ENCODE measurements at places on chromosomes 5 and 9.

- ATAC-seq: peak; percentile 10
Measured at GRCh38 chr5:116738239-116738614, 163.6 kb upstream of the SEMA6A start.

DNA sequence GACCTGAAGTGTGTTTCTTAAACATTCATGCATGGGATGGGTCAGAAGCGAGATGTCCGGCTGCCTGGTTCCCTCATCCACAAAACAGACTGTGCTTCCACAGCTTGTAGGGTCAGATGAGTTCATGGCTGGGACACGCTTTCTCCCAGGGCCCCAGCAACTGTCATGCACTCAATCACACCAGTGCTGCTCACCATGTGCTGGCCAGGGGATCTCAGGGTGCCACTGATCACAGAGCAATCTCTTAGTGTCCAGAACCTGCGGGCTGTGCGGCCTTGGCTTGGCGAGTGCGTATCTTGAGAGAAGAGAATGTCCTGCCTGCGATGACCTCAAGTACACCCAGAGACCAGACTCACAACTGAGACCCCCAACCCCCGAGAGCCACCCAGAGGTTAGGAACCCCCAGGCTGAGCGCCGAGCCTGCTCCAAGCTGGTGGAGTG is 26.0 kb upstream of the FCN2 start:
- no peak for ATAC-seq

DNA sequence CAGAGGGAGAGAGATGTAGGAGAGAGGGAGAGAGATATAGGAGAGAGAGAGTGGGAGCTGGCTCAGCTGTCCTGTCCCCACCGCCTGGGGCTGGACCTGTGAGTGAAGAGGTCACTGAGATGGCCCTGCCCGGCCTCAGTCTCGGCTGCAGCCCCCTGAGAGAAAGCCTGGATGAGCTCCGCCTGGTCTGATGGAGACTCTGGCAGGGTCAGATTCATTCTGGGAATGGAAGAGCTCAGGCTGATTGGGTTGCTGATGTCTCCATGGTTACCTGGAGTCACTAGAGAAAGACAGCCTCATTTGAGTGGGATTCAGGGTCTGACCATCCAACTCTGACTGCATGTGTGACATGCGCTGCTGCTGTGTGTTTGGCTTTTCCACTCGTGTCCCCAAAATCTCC is 27.1 kb upstream of the SEMA4D start:
- no peak for ATAC-seq

DNA sequence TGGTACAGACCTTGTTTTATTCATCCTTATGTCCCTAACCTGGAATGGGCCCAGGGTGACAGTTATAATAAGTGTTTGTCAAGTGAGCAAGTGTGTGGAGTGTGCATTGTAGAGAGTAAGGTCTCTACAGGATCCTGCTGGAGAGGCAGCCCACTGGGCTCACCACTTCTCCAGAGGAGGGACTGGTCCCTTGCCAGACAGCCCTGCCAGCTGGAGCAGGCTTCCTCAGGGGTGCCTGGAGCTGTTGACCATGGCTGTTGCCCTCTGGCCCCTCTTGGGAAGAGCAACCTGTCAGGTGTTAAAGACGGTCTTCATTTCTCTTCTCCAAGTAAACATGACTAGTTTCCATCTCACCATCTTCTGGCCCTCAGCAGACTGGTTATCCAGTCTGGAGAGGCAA is 20.0 kb downstream of the IRF1 start:
- ATAC-seq: no peak

DNA sequence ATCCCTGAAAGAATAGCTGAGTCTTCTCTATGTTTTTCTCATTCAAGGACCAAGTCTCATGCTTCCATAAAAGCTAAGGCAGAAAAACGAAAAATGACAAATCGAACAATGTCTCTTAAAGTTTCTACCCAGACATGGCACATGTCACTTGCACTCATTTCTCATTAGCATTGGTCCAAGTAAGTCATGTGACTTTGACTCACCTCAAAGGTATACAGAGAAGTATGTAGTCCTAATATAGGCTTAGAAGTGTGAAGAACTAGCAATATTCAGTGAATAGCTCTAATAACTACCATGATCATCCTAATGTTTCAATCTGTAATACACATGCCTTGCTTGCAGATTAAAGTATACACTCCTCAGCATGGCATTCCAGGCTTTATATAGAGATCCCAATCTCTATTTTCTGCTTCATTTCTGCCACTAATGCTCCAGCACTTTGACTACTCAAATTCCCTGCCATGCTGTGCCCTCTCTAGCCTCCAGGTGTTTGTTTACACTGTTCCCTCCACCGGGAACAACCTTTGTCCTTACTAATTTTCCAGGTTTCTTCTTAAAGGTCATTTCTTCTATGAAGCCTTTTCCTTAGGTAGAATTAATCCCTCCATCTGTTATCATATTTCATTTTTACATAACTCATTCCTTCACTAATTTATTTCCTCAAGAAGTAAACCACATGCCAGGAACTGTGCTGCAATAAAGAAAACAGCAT is 98.9 kb downstream of the CEMIP2 start:
- no peak for ATAC-seq

GRCh38 chr5:167888393-167888792 is 403.1 kb upstream of the WWC1 start:
- no peak for ATAC-seq

DNA sequence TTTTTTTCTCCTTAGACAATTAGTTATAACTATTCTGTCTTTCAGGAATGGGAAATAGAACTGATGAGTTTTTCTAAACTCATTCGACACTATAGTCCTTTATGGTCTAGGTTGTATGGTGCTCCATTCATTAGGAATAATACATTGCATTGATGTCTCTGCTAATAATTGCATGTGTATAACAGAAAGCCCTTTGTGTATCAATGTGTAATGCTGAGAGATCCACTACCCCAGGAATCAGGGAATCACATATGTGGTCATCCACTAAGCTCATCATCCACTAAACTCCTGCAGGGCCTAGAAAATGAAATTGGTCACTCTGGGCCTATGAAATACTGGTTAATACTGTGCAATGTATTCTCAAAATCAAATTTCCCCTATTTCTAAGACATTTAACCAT is 242.0 kb upstream of the CDH18 start:
- ATAC-seq: no peak

DNA sequence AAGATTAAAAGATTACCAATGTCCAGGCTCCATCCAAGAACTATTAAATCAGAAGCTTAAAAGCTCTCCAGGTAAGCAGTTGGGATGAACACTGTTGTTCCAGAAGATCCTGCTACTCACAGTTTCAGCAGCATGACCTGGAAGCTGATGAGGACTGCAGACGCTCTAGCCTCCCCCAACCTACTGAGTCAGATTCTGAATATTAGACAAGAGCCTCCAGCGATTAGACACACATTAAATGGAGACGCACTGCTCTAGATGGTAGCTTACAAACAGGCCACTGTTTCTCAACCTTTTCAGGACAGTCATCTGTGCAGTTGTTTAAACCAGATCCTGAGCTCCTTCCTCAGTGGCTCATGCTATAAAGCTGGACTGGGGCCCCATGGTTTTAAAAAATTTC is 54.3 kb downstream of the MTMR12 start:
- no peak for ATAC-seq

- no peak for ATAC-seq
Measured at GRCh38 chr5:40655138-40655537, 24.6 kb upstream of the PTGER4 start.

GRCh38 chr5:74107899-74108298 is 481.9 kb downstream of the ARHGEF28 start:
- no peak for ATAC-seq

DNA sequence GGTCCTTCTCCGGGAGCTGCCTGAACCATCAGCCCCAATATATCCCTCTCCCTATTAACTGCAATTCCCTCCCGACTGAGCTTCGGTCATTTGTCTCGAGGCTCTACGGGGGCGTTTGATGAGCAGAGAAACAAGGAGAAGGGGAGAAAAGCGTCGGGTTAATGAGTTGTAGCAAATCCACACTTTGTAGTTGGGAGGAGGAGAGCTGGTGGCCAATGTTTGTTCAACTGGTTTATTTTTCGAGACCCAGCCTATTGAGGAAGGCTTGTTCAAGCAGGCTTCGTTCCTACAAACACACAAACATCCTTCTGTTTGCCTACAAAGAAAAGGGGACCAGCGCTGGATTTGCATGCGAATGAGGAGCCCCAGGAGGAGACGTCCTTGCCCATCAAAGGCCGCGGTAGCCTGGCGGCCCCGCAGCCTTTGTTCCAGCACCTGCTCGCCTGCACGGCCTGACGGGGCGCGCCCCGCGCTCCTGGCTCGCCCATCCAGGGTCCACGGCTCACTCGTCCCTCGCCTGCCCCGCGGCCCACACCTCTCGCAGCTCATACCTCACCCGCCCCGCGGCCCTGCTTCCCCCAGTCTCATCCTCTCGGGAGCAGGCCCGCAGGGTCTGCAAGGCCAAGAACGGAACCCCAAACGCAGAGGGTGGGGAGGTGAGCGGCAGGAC is 4.6 kb downstream of the FOXD1 start:
- ATAC-seq: no peak

- ATAC-seq: no peak
Measured at GRCh38 chr5:89128906-89129625, 246.1 kb upstream of the MEF2C start.

DNA sequence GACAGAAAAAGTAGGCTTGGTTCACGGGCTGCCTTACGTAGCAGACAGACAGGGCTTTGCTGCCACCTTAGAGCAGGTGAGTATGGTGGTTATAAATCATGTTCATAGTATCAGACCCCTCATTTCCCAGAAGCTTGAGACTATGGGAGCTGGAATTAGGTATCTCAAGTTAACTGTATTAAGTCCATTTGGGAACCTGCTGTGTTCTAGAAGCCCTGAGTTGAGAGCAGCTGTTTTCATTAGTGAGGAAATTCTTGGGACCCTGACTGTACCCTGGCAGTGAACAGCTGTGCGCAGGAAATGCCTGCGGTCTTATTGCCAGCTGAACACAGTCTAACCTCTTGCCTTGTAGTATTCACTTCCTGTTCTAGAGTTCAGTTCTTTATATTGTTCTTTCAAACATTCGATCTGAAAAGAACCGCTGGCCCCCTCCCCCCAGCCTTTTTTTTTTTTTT is 29.8 kb downstream of the UGCG start:
- peak; percentile 100 for ATAC-seq

DNA sequence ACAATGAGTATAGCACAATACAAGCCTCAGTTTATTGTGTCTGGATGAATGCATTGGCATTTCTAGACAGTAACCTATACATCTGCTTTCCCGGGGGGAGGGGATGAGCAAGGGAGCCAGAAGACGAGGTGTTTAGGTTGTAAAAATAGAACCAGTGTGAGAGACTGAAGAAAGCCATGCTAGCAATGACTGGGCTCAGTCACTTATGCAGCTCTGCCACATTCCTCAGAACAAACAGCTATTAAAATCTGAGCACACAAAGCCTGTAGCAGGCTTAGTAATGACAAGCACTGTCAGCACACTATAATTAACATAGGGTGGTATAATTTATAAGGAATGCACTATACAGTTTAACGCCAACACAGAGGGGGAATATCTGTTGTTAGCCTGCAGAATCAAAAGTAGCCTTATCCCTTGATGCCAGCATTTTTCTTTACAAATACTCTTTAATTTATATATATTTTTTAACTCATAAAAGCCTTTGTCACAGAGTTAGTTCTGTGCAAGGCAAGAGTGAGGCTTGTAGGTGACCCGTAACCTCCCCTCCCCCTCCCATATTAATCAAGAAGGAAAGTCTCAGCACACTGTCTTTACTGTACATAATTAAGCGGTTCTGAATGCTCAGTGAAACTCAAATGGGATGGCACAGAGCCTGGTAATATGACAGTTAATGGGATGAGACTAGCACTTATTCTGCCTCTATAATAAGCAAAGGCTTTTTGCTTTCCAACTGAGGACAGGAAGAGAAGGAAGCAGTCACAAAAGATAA is 295.4 kb downstream of the CSNK1G3 start:
- ATAC-seq: no peak

- no peak for ATAC-seq
Measured at GRCh38 chr5:111585291-111585690, 73.0 kb upstream of the STARD4 start.

- no peak for ATAC-seq
Measured at GRCh38 chr5:62190173-62190572, 115.8 kb upstream of the KIF2A start.

- ATAC-seq: no peak
Measured at GRCh38 chr5:172868924-172869591, 35.0 kb downstream of the ERGIC1 start.

- no peak for ATAC-seq
Measured at GRCh38 chr5:179780362-179780761, 13.4 kb upstream of the LTC4S start.

- ATAC-seq: no peak
Measured at GRCh38 chr9:135400496-135400895, 79.1 kb upstream of the PPP1R26 start.

DNA sequence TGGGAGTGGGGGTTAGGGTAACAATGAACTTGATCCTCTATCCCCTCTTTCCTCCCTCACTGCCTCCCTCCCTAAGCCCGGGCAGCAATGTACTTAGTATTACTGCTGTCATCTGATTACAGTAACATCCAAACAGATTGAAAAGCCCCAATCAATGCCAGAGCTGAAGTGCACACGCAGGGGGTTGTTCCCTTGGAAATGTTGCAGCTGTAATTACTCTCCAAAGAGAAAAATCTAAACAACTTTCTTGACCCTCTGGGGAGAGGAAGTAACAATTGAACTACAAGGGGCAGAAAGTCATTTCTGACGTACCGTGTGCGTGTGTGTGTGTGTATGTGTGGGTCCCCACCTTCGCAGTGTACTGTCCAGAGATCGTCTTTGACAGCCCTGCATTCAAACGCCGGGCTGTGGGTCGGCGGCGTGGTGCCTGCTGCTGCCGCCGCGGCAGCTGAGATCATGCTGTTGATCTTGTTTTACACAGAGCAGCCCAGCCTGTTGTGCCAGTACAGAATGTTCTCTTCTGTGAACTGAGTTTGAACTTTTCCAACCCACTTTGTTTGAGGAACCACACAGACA is 66.0 kb upstream of the KLF9 start:
- no peak for ATAC-seq

DNA sequence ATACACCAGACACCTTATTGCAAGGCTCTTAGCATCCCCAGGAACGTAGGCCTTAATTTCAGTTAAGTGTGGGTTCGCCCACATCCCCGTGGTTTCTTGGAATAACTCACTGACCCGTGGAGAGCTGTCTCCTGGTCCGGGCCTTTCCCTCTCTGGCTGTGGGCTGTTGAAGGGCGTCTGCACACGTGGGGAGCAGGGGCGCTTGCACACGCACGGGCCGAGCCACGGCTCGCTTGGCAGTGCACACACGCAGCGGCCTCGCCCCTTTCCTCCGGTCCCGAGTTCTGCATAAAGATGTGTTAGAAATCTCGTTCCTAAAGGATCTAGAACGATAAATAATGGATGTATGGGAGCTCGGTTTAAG is 141.9 kb downstream of the PBX3 start:
- peak; percentile 56 for ATAC-seq

GRCh38 chr5:146645342-146645741 is 129.4 kb upstream of the GPR151 start:
- ATAC-seq: no peak
